ENCODE measurements at places on chromosomes 12 and 14.

DNA sequence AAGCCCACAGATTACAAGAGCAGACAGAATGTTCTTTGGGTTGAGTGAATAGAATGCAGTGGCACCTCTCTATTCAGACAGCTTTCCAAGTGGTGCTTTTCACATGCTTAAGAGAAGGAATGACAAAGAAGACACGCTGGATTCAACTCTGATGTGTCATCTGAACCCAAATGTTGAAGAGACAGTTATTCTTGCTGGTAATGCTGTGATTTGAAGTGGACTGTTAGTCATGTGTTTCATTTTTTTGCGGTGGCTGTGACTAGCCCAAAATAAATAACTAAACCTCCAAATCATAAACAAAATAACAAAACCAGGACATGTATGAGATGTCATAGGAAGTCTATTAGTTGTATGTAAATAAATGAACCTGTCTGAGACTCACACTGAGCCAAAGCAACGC lies 391.8 kb upstream of the PRICKLE1 start:
- peak; percentile 56 for DNase-seq

GRCh38 chr14:58353516-58354299 lies 42.0 kb upstream of the TOMM20L start:
- DNase-seq, result peak; percentile 4

- no peak for DNase-seq
These were observed 493.5 kb downstream of the NAV3 start for GRCh38 chr12:78324234-78324633.

DNA sequence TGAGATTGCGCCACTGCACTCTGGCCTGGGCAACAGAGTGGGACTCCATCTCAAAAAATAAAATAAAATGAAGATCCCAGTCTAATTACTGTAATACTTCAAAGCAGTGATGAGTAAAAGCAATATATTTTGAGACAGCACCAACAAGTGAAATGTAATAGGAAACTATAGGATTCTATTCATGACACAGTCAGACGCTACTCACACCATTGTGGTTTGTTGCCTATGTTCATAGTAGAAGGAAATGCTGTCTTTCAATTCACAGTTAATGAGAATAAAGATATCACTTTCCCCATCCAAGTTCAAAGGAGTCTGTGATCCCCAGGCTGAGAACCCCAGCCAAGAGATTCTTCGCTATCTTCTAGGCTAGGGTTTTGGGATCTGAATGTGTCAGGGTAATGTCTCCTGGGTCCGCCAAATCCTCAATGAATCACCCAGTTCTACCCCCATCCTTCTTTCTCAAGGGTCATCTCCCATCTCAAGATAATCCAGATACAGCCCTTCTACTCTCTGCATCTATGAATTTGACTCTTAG lies 16.6 kb upstream of the DTX1 start:
- DNase-seq, result no peak

DNA sequence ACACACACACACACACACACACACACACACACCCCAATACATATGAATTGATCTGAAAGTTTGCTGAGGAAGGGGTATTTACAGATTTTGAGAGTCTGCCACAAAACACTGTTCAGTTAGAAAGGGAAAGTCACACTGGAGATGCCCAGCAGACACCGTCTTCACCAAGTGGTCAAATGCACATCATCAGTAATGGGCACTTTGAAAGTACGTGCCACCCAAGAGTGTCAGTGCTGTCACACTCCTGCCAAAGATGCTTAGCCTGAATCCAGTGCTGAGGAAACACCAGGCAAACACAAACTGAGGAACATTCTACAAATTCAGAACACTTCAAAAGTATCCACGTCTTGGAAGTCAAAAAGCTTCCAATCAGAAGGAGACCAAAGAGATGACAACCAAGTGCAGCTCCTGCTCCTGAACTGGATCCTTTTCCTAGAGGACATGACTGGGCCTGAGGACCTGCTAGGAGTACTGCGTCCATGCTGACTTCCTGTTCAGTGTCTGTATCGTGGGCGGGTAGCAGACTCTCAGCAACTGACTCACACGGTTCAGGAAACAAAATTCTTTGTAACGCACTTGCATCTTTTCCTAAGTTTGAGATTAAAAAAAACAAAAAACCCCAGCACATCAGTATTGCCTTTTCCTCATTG lies 18.6 kb downstream of the PSMC1 start:
- peak; percentile 86 for DNase-seq

DNA sequence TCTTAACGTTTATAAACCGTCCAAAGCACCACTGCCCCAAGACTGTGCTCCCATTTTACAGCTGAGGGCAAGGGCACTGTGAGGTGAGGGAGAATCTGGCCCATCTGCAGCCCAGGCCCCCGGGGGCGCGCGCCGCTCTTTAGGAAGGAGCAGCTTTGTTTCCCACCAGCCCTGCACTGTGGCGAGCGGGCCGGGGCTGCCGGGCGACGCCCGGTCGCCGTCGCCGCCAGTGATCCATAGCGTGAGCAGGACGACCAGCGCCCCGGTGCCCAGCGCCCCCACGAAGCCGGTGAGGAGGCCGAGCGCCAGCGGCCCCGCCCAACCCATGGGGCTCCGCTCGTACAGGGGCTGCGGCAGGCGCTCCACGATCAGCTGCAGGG lies 34.6 kb downstream of the FIGNL2 start:
- DNase-seq, result no peak

DNA sequence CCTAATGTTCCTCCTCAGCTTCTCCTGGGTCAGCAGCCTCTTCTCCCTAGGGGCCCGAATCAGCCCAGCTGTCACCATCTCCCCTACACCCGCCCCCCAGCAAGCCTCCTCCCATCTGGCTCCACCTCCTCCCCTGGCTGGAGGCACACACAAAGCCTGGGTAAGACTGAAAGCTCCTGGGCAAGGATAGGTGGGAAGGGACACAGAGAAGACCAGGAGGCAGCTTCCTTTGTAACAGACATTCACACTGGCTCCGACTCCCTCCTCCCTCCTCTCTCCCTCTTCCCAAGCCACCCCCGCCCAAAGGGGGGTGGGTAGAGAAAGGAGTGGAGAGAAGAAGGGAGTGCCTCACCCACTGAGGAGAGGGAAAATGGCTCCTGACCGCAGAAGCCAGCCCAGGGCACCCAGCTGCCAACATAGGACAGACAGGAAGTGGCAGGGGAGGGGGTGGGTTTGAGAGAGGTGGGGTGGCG lies 4.0 kb downstream of the CHD4 start:
- DNase-seq, result peak; percentile 55

GRCh38 chr14:99931308-99931707 lies 133.9 kb upstream of the EVL start:
- no peak for DNase-seq

GRCh38 chr14:61512026-61512834 lies 183.1 kb upstream of the HIF1A start:
- DNase-seq, result peak; percentile 79

GRCh38 chr12:48032597-48032996 lies 28.3 kb upstream of the COL2A1 start:
- no peak for DNase-seq

DNA sequence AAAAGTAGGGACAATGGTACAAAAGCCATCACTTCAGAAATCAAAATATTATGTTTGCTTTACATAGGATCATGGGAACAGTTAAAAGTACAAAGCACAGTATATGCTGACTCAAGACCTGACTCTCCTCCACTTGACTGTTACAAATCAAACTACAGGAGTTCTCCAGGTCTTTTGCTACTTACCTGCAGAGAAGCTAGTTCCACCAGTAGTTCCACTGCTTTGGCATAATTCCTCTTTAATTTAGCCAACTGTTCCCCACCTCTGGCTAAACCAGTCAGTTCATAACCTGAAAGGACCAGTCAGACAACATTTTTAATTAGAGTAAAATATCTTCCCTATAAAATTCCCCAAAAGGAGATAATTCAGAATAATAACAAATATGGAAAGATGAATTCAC lies 14.0 kb downstream of the ATP6V1D start:
- DNase-seq, result no peak

DNA sequence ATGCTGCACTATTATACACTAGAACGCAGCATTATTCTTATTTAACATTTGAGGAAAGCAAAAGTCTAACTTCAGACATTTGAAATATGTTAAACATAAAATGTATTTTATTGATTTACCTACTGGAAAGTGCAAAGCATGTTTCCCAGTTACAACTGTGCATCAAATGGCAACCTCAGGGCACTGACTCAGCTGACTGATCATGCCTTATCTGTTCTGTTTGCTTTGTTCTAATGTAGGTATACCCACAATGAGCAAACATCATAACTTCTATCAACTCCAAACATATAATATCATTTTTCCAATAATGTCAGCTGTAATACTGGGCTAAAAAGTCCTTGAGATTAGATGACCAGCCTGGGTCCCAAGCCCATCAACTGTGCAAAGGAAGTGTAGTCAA lies 431.0 kb downstream of the FOXG1 start:
- DNase-seq, result no peak

- DNase-seq, result no peak
These were observed 179.4 kb downstream of the PHLDA1 start for GRCh38 chr12:75852143-75852542.
